ENCODE measurements at places on chromosomes 16 and 17.

DNA sequence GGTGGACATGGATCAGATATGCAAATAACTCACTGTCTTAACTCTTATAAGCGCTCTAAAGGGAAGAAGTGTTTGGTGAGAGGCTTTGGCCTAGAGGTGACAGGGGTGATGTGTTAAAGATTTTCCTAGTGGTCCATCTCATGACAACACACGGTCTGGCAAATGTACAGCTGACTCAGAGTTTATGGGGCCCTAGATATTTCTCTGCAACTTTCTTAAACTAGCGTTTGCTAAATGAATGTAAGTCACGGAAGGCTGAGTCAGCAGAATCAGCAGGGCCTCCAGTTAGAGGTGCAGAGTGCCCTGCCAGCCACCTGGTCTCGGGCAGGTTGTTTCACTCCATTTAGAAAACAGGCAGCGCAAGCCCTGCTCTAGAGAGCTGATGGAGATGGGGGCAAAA, 40.1 kb downstream of the CLEC16A start:
- no peak for DNase-seq

- DNase-seq, result no peak
Measured at GRCh38 chr17:50114849-50115357, 15.1 kb downstream of the SAMD14 start.

DNA sequence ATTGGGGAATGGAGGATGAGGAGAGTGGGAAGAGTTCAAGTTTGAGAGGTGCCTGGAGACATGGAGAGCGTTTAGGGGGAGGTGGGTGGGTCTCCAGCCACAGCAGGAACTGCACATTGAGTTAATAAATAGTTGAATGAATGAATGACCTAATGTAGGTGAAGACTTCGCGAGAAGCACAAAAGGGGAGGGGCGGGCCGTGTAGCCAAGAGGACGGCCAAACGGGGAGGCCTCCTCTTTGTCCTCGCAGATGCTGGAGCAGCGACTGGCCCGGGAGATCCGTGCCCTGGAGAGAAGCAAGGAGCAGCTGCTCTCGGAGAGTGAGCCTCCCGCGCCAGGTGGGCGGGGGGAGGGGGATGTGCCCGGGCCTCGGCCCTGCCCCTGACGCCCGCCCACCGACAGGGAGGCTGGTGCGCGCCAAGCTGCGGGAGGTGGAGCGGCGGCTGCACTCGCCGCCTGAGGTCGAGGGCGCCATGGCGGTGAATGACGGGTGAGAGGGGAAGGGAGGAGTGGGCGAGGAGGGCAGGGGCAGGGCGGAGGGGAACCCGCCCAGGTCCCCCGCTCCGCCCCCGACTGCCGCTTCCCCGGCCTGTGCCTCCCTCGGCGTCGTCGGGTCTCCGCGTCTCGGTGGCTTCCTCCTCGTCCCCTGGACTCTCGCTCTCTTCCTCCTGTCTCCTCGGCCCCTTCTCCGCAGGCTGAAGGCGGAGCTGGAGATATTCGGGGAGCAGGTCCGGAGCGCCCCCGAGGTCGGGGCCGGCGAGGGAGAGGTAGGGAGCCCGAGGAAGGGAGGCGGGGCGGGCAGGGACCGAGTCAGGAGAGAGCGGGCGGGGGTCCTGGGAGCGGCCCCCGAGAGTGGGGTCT, 12.9 kb downstream of the SYCE1L start:
- peak; percentile 56 for DNase-seq

GRCh38 chr17:72403713-72404209, 282.9 kb downstream of the SOX9 start:
- DNase-seq, result no peak

- peak; percentile 22 for DNase-seq
Measured at GRCh38 chr16:85608515-85608885, 4.6 kb upstream of the GSE1 start.

GRCh38 chr17:64343071-64343774, 47.4 kb downstream of the PECAM1 start:
- no peak for DNase-seq

- no peak for DNase-seq
Measured at GRCh38 chr17:18371455-18371854, 6.1 kb upstream of the EVPLL start.

- no peak for DNase-seq
Measured at GRCh38 chr17:81243333-81243664, 4.2 kb downstream of the NDUFAF8 start.

- DNase-seq, result no peak
Measured at GRCh38 chr16:68866933-68867332, 23.6 kb downstream of the TANGO6 start.

GRCh38 chr16:70569752-70570151, 46.1 kb downstream of the SF3B3 start:
- DNase-seq, result no peak

- peak; percentile 33 for DNase-seq
Measured at GRCh38 chr16:1335211-1335971, 1.9 kb downstream of the BAIAP3 start.

GRCh38 chr16:57743458-57743857, 7.9 kb downstream of the KATNB1 start:
- no peak for DNase-seq

DNA sequence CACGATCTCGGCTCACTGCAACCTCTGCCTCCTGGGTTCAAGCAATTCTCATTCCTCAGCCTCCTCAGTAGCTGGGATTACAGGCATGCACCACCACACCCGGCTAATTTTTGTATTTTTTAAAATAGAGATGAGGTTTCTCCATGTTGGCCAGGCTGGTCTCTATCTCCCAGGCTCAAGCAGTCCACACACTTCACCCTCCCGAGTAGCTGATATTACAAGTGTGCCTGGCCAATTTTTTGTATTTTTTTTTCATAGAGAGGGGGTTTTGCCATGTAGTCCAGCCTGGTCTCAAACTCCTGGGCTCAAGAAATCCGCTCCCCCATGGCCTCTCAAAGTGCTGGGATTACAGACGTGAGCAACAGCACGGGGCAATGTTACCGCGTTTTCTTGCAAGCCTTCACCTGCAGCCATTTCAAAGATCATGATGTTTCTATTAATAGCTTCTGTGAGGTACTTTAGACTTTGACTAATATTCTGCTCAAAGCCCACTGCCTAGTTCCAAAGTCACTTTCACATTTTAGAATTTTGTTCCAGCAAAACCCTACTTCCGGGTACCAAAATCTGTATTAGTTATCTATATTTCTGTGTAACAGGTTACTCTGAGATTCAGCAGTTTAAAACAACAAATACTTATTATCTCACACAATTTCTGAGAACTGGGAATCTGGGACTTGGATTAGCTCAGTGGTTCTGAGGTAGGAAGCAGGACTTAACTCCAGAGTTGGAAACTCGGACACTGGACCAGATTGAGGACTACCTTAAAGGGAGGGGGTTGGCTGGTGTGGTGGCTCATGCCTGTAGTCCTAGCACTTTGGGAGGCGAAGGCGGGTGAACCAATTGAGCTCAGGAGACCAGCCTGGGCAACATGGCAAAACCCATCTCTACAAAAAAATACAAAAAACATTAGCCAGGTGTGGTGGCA, 12.0 kb upstream of the MED13 start:
- no peak for DNase-seq

- DNase-seq, result no peak
Measured at GRCh38 chr17:58270476-58271215, 10.1 kb downstream of the MPO start.

- peak; percentile 46 for DNase-seq
Measured at GRCh38 chr17:34998205-34998604, 17.9 kb downstream of the LIG3 start.

DNA sequence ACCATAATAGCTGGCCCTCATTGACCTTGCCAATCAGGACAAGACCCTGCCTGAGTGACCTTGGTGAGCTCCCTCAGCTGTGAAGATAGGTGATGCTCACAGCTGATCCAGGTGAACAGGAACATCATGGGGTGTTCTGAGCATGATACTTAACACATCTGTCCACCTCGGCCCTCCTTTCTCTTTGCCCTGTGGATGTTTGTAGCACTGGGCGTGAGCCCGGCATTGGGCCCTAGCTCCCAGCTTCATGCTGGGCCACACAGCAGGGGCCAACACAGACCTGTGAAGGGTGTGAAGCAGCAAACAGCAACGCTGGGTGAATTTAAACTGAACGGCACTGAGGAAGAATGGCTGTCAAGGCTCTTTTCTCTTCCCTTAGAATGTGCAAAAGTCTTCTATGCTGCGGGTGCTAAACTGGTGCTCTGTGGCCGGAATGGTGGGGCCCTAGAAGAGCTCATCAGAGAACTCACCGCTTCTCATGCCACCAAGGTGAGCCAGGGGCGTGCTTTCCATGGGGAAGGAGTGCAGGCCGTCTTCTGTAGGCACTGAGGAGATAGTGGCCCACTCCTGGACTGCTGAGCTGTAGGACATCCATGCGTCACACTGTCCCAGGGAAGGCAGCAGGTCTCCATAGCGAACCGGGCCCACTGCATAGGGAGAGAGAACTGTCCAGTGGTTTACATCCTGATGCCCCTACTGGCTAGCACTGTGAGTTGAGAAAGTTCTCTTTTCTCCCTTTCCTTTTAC, 35.9 kb downstream of the TMEM11 start:
- DNase-seq, result no peak

DNA sequence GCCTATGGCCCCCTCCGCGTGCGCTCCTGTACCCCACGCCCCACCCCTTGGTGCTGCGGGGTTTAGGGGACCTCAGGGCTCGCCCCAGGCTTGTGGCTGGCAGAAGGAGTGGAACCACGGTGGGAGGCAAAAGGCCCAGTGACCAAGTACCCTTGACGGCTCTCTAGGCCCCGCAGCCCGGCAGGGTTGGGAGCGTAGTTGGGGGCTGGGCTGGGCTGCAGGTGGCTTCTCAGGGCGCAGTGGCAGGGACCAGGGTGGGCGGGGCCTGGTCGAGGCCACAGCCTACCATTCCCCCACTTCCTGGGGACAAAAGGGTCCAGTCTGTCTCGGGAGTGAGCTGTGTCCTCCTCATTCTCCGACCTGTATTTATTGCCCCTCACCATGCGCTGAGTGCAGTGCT, 124.9 kb downstream of the RBFOX3 start:
- DNase-seq, result no peak

DNA sequence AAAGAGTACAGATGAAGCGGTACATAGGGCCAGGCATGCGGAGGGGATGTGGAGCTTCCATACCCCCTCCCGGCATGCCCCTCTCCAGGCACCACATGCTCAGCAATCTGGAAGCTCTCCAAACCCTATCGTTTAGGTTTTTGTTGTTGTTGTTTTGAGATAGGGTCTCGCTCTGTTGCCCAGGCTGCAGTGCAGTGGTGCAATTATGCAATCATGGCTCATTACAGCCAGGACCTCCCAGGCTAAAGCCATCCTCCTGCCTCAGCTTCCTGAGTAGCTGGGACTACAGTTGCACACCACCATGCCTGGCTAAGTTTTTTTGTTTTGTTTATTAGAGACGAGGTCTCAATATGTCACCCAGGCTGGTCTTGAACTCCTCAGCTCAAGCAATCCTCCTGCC, 50.8 kb downstream of the WWOX start:
- DNase-seq, result no peak

DNA sequence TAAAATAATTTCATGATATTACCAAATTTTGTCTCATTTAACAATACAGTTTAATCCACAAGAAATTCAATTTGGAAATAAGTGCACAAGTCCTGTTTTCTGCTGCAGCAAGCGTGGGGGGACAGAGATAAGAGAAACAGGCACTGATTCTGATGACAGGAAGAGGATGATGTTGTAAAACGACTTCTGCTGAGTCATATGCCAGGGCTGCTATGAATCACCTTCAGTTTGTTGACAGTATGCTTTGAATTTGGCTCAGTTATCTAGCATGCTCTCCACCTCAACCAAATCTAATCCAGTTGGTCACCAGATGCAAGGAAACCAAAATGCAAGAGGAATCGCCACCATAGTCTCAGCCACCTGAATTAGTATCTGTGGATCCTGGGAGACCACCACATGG, 244.1 kb upstream of the MON1B start:
- no peak for DNase-seq

Data from DMS79 treated with DMSO at 0.1 percent for 48 hours (cell line).